ENCODE measurements at places on chromosomes 11 and 22.

DNA sequence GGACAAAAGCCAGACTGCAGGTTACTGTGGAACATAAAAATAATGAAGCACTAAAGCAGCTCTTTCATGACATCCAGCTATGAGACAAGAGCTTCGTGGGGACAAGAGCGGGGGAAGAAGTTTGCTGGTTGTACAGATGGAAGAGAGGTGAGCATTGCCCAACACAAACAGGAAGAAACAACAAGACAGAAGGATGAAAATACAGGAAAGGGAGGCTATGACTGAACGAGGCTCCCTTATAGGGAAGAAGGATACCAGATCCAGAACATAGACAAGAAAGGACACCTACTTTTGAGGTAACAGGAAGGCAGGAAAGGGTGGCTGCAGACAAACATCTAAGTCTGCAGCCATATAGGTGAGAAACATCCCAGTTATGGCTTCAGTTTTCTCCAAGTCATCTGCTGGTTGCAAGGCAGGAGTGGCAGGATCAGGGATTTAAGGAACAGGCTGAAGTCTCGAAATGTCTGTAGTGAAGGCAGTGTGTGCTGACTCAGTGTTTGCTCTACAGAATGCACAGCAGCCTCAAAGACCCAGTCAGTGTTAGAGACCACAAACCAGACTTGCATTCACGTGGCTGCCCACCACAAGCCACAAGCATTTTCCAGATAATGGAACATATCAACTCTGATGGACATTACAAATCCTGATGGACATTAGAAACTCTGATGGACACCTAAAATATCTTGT lies 1.9 kb downstream of the CLTCL1 start:
- no peak for DNase-seq

DNA sequence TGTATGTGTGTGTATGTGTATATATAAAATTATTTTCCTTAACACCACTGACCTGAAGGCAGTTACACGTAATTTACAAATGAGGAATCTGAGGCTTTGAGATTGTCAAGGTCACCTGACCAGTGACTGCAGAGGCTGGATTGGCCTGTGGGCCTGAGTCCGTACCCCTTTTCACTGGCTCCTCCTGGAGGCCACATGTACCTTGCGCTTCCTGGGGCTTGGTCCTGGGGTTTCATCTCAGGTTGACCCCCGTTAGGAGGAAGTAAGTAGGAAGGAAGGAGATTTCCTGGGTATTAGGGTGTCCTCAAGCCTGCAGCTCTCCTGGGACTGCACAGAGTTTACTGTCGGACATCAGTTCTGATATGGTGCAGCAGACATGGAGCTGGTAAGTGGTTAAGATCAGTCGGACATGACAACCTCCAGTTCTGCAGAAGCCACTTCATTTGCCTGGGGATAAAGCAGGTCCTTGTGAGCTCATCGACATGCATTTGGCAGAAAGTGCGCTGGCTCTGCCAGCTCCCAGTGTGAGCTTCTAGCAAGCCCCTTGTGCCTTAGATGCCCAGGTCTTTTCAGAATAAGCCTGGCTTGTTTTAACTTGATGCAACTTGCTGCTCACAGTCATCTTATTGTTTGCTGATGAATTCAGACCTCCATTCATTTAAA lies 36.6 kb downstream of the ST3GAL4 start:
- no peak for DNase-seq

- DNase-seq = no peak
Measured at GRCh38 chr11:104120493-104121137, 43.3 kb downstream of the PDGFD start.

DNA sequence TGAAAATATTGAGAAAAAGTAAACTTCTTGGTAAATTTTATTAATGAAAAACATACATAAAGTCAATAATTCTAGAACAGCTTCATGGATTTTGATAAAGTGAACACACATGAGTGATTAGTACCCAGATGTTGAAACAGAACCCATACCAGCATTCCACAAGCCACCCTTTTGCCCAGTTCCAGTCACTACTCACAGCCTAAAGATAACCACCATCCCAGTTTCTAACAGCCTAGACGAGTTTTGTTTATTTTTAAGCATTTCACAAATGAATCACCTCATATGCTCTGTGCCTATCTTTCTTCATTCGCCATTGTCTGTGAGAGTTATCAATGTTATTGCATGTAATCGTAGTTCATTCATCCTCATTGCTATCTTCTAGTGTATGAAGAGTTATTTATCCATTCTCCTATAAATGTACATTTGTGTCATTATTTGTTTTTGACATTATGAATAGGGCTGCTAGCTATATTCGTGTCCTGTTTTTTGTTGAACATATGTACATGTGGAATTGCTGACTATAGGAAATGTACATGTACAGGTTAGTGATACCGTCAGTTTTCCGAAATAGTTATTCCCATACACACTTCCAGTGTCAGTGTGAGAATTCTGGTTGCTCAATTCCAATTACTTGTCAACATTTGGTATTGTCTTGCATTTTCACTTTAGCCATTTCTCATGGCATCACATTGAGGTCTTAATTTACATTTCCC lies 44.5 kb upstream of the TEAD1 start:
- DNase-seq = no peak

- DNase-seq = peak; percentile 92
Measured at GRCh38 chr11:102346748-102347461, at the start of gene BIRC2. BIRC2 (plus strand) TSS chr11:102347214; CDS start chr11:102349855, 2,641 bp downstream.

- no peak for DNase-seq
Measured at GRCh38 chr22:19823902-19824211, 30.8 kb downstream of the GNB1L start.

DNA sequence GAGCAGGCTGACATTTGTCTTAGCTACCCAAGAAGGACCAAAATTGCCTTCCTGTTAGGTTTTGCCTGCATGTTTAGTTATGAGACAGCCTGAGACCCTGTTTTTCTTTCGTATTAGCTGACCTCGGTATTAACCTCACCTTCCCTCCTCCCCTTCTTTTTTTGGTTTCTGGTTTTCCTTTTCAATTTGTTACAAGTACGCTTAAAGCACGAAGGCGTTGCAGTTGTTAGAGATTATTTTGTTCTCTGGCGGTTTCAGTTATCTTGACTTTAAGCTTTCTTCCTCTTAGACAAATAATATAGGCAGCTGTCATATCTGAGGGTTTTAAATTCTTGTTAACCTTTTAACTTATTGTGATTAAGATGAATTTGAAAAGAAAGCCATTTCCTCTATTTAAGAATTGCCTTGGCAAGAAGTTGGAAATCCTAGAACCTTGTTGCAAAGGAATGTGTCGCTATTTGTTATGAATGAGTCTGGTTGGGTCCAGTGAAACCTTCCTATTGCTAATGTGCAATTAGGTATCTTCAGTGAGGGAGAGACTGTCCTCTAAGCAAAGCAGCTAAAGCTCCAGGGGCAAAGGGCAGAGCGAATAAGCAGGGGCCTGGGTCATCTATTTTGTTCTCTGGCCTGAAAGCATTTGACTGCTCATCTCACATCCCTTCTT lies 45.7 kb downstream of the PACS1 start:
- DNase-seq = no peak

GRCh38 chr22:48431536-48432315 lies 1395.9 kb downstream of the BRD1 start:
- DNase-seq = no peak

GRCh38 chr11:68267881-68268240 lies 3.9 kb downstream of the C11orf24 start:
- DNase-seq = no peak

- no peak for DNase-seq
Measured at GRCh38 chr11:46951864-46952263, 15.3 kb downstream of the CSTPP1 start.

GRCh38 chr22:50606165-50606945 lies 5.8 kb downstream of the MAPK8IP2 start:
- no peak for DNase-seq

DNA sequence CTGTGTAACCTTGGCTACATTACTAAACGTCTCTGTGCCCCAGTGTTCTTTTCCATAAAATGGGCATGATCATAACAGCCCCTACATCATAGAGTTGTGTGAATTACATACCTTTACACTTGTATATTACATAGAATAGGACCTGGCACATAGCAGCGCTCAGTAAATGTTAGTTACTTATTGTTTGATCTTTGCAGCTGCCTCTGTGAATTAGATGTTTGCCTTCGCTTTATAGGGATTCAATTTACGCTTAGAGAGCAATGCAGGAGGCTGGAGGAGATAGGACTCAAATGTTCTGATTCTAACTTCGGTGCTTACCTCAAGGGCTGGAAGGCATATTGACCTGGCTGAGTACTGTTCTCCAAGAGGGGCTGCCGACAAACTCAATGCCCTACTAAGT lies 10.4 kb upstream of the TIMP3 start:
- no peak for DNase-seq

DNA sequence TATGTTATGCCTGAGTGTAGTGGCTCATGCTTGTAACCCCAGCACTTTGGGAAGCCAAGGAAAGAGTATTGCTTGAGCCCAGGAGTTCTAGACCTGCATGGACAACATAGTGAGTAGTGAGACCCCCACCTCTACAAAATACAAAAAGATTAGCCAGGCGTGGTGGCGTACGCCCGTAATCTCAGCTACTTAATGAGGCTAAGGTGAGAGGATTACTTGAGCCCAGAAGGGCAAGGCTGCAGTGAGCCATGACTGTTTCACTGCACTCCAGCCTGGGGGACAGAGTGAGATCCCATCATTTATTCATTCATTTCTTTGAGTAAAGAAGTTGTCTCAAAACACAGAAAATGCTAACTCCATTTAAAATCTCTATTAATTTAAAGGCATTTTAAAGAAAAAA lies 1061.6 kb downstream of the JRKL start:
- no peak for DNase-seq

- DNase-seq = no peak
Measured at GRCh38 chr22:21699643-21700042, 33.8 kb downstream of the PPIL2 start.

DNA sequence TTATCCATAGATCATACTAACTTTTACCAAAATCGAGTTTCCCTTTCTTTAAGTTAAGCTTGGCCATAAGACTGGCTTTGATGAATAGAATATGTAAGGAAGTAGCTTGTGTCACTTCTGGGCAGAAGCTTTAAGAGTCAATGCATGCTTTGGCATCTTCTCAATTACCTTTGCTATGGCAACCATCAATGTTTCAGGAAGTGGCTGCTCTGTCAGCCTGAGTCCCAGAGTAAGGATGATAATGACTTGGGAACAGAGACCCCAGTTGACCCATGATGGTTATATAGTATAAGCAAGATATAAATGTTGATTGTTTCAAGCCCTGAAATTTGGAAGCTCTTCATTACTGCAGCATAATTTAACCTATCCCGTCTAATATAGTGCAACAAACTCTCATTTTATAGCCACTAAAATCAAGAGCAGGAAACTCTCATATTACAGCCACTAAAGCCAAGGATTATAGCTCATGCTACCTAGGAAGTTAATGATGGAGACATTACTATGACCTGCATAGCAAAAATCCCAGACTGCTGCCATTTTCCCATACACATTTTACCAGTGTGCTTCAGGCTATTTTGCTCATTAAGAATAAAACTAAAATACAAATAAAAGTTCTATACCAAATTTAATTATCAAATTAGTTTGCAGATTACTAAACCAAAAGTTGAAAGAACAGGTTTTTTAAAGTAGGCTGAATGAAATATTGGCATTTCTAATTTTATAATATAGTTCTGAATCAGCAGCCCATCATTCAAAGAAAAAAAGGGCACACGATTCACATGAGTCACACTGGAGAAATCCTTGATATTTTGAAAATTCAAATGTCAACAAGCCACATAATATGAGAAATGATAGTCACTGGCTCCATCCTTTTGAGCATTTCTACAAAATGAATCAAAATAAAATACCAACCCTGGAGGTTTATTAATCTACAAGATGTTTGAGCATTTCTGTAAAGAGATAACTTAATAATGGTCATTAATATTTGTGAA lies 23.8 kb downstream of the FSHB start:
- no peak for DNase-seq

GRCh38 chr22:46592390-46592872 lies 27.8 kb upstream of the GRAMD4 start:
- peak; percentile 23 for DNase-seq

GRCh38 chr11:125092669-125093068 lies 18.8 kb downstream of the TMEM218 start:
- DNase-seq = no peak

DNA sequence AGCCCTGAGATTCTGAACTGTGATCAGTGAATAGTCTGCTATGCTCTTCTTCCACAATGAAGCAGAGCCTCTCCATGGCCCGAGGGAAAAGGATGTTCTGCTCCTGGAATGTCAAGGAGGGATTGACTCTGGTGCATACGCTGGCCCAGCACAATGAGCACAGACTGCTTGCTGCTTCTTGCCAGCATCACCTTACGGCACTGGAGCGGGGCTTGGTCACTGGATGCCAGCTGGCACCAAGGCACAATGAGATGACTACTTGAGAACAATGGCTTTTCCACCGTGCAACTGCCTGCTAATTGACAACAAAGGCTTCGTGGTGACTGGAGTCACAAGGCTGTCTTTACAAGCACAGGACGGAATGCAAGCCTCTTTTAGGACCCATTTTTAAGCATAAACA lies 139.2 kb downstream of the DSCAML1 start:
- no peak for DNase-seq

DNA sequence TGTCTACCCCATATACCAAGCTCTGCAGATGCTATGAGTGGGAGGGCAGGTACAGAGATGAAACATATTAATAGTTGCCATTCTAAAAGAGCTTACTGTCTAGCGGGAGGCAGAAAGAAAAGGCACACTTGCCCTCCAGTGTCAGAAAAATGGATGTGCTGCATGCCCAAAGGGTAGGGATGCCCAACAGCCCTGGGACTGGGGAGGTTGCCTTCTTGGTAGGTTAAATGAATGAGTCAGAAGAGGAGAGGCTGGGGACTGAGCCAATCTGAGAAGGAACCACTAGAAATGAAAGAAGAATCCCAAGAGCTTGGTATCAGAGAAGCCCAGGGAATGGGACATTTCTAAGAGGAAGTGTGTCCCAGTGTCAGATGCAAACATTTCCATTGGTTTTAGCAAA lies 1.2 kb downstream of the BIRC3 start:
- peak; percentile 36 for DNase-seq

- DNase-seq = no peak
Measured at GRCh38 chr22:25759825-25760231, 17.8 kb downstream of the MYO18B start.

DNA sequence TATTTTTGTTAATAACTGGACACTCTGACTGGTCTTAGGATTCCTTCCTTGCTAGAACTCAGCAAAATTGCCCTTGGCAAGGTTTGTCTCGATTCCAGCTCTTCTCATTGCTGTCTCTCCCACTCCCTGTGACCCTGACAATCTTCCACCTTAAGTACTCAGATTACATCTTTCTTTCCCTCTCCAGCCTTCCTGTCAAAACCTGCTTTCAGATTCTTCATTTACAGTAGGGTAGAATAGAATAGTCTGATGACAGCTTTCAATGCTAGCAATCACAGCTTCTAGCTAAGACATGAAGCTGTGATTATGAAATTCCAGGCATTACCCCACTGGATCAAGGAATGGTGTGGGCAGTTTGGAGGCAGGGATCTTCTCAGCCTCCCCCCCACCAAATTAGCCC lies 39.2 kb upstream of the LMO2 start:
- no peak for DNase-seq

GRCh38 chr11:65436412-65437032 lies 13.9 kb downstream of the NEAT1 start:
- DNase-seq = no peak

- no peak for DNase-seq
Measured at GRCh38 chr11:776561-777287, 563 bp downstream of the GATD1 start.

GRCh38 chr11:69475141-69475865 lies 6.2 kb upstream of the LINC01488 start:
- DNase-seq = no peak

Data from activated effector memory CD4-positive, alpha-beta T cell treated with Interleukin-2 at 50 U/mL for 16 hours (primary cell).